Head of caudate nucleus (tissue), 42 donors: ENCODE measurements at places on chromosomes 1 and 21.

DNA sequence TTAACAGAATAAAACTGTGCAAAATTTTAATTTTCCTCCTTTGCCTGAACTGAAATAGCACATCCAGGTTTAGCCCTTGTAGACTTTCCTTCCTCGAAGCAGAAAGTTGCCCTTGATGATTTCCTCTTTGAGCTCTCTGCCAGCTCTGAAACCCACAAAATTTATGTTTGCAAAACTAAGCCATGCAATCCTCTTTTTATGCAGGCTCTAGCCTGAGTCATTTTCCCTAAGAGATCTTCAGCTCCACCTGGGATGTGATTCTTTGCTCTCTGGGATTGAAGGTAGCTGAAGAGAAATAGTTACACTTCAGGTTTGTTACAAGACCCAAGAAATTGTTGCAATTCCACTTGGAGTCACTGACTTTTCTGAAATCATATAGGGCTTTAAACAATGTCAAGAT is 1.4 kb upstream of the F3 start:
- no peak for DNase-seq

GRCh38 chr1:232555494-232556210 is 74.3 kb downstream of the SIPA1L2 start:
- no peak for DNase-seq

DNA sequence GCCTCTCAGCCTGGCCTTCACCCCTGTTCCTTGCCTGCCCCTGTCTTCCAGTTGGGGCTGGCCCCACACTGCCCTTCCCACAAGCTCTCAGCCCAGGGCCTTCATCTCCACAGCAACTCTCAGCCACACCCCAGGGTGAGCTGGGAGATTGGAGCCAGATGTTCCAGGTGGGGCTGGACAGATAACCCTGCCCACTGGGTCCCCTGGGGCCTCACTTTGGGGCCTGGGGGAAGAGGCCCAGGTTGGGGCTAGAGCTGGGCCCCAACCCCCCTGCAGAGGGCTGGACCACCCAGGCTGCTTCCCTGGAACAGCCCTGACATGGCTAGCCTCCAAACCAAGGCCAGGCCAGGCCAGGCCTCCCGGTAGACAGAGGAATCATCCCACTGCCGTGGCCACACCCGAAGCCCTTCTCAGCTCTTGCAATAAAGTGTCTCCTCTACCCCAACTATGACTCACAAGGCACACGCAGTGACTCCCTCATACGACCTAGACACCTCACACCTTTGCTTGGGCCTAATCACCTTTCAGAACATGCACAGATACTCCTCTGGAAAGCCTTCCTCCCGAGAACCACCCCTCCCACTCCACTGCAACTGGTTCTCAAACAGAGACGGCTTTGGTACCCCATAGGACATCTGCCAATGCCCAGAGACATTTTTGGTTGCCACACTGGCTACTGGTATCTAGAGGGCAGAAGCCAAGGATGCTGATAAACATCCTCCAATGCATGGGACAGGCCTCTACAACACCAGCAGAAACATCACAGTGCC is 22.2 kb downstream of the SLC2A1 start:
- no peak for DNase-seq

DNA sequence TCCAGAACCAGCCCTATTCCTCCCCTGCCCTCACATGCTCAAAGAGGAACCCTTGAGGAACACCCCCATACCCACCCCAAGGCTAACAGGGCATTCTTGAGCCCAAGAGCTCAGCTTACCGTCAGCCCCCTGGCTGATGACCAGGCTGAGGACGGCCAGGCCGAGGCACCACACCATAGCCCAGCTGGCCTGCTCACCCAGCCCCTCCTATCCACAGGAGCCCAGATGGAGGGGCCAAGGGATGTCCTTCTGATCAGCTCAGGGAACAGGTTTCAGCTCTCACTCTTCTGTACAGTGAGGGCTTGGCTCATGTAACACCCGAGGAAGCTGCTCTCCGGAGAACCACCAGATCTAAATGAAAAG is 2.2 kb downstream of the IGSF9 start:
- no peak for DNase-seq

- peak; percentile 58 for DNase-seq
Measured at GRCh38 chr1:111920221-111921024, 69.0 kb downstream of the KCND3 start.

DNA sequence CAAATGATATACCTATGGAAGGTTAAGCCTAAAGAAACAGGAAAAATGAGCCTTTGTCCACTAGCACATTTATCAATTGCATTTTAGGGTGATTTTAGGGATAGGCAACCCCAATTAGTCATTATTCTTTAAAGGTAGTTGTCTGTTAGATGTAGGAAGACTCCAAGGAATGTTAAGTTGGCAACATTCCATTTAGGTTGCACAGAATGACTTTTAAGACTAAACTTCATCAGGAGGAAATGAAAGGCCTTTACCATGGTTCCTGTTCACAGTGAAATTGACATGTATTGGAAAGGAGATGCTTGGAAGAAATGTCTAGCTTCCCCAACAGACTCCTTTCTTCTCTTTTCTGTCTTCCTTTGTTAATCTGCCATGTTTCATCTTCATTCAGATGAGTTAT is 1.6 kb upstream of the APOBEC4 start:
- DNase-seq = no peak
